Activated T-cell treated with anti-CD3 and anti-CD28 coated beads, Interleukin-2, amount 50 U/mL, for 24 hours (primary cell): ENCODE measurements at places on chromosomes 3 and 15.

GRCh38 chr15:55322467-55322866, 3.4 kb downstream of the PIGB start:
- H3K27me3 ChIP-seq = no peaks in the 10 kb centered on the region
- H3K27ac ChIP-seq = no peak overlapping the region
- peaks cover 32% of the 10 kb centered on the region for H3K4me1 ChIP-seq
- H3K36me3 ChIP-seq = peaks cover 47% of the 10 kb centered on the region

- H3K36me3 ChIP-seq = peaks cover 31% of the 10 kb centered on the region
- no peak overlapping the region for H3K4me3 ChIP-seq
- H3K27ac ChIP-seq = no peak overlapping the region
- H3K27me3 ChIP-seq = no peaks in the 10 kb centered on the region
- no peak for DNase-seq
Observed at GRCh38 chr3:25594007-25594502, 70.7 kb downstream of the TOP2B start.

DNA sequence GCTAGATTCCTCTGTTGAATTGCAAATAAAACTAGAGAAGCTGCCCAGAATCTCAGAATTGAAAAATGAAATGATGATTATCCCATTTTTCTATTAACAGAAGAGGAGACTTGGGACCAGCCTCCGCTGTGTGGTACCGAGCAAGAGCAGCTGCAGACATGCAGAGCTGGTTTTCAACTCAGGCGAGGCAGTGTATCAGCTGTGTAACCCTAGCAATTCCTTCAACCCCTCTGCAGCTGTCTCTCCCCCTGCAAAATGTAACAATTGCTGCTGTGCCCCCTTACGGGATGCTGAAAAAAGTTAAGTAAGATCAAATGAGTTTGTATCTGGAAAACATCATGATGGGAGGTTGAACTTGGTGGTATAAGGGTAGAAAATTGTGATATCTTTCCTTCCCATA, 98.5 kb upstream of the C3orf80 start:
- H3K36me3 ChIP-seq = no peaks in the 10 kb centered on the region
- peaks cover 11% of the 10 kb centered on the region for H3K27me3 ChIP-seq
- H3K27ac ChIP-seq = no peak overlapping the region
- H3K4me1 ChIP-seq = peaks cover 3% of the 10 kb centered on the region
- no peak for DNase-seq
- H3K4me3 ChIP-seq = no peak overlapping the region

DNA sequence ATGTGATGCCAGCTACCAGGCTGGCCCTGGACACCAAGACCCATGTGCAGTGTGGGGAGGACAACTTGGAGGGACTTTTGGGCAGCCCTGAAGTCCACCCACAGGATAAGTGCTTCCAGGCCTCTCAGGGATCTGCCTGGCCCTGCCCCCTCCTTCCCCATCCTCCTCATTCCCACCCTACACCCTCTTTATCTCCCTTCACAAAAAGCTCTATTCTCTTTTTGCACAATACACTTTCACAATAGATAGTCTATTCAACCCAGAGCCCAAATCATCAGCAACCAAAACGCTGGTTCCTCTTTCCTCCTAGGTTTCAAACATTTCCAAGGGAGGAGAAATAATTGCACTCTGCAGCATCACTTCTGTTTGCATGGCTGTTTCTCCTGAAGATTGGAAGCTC, 7.8 kb upstream of the ZNF710 start:
- peaks cover 2% of the 10 kb centered on the region for H3K4me1 ChIP-seq
- H3K27me3 ChIP-seq = no peaks in the 10 kb centered on the region
- no peak overlapping the region for H3K4me3 ChIP-seq
- H3K36me3 ChIP-seq = no peaks in the 10 kb centered on the region
- DNase-seq = no peak

DNA sequence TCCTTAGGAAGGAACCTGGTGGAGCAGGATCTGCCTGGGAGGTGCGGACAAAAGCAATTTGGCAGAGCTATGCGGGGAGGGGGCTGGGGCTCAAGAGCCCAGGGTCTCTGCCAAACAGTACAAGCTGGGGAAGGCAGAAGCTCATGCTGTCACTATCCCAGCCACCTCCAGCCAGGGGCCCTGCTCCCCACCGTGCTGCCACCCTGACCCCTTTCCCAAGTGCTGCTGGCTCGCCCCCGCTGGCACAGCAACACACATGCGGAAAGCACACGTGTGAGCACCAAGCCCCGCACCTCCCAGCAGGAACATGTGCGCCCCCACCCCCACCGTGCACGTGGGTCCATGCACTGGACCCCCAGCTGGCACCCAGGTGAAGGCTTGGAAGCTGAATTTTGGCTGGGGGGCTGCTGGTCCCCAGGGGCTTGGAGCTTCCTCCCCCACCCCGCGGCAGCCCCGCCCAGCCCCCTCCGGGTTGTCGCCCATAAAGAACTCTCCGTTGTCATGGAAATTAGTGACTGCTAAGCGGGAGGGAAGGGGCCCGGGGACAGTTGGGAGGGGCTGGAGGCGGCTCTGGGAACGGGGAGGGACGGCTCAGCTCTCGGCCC, 742 bp downstream of the CAMKV start:
- peak overlapping the region; percentile 59 for H3K4me3 ChIP-seq
- peaks cover 5% of the 10 kb centered on the region for H3K4me1 ChIP-seq
- DNase-seq = no peak
- no peaks in the 10 kb centered on the region for H3K36me3 ChIP-seq
- H3K27ac ChIP-seq = no peak overlapping the region
- peaks cover 58% of the 10 kb centered on the region for H3K27me3 ChIP-seq

DNA sequence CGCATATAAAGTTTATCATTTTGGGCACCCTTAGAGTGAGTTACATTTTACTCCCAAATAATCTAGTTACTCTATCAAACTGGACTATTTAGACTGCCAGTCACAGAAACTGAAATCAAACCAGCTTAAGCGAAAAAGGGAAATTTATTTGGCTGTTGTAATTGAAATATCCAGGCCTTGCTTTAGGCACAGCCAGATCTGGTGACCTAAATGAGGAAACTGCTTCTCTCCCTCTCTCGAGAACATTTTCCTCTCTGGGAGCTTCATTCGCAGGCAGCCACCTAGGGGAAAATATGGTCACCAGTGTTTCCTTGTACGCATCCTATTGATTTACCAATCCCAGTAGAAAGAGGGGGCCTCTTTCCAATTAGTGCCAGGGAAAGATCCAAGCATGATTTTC, 175.3 kb upstream of the MITF start:
- H3K4me3 ChIP-seq = no peak overlapping the region
- DNase-seq = no peak
- H3K36me3 ChIP-seq = no peaks in the 10 kb centered on the region
- H3K27me3 ChIP-seq = peaks cover 3% of the 10 kb centered on the region

DNA sequence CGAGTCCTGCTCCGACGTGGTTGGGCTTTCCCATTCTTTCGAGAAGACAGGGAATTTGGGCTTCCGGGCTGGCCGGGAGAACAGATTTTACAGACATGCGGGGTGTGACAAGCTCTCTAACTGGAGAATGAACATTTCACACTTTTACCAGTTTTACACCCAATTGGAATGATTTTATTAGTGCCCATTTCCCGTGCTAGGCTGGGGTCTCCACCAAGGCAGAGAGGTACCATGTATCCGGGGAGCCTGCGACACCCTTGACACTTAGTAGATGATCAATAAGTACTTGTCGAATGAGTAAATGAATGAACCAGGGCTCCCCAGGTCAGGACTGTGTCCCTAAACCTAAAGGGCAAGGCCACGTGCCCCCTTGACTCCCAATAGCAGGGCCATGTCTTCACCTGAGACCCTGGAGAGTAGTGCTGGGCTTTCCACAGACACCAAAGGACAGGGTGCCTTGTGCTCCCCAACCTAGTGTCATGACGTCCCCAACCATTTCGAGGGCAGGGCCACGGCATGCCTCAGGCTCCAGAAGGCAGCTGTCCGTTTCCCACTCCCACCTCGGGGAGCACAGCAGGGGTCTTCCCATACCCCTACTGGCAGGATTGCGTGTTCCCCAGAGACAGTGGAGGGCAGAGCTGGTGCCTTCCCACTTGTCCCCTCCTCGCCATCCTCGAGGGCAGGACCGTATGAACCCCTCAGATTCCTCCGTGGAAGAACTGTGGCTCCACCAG, 679 bp upstream of the MYD88 start:
- peaks cover 71% of the 10 kb centered on the region for H3K4me1 ChIP-seq
- H3K27ac ChIP-seq = peak overlapping the region; percentile 98
- DNase-seq = no peak
- H3K36me3 ChIP-seq = peaks cover 80% of the 10 kb centered on the region

DNA sequence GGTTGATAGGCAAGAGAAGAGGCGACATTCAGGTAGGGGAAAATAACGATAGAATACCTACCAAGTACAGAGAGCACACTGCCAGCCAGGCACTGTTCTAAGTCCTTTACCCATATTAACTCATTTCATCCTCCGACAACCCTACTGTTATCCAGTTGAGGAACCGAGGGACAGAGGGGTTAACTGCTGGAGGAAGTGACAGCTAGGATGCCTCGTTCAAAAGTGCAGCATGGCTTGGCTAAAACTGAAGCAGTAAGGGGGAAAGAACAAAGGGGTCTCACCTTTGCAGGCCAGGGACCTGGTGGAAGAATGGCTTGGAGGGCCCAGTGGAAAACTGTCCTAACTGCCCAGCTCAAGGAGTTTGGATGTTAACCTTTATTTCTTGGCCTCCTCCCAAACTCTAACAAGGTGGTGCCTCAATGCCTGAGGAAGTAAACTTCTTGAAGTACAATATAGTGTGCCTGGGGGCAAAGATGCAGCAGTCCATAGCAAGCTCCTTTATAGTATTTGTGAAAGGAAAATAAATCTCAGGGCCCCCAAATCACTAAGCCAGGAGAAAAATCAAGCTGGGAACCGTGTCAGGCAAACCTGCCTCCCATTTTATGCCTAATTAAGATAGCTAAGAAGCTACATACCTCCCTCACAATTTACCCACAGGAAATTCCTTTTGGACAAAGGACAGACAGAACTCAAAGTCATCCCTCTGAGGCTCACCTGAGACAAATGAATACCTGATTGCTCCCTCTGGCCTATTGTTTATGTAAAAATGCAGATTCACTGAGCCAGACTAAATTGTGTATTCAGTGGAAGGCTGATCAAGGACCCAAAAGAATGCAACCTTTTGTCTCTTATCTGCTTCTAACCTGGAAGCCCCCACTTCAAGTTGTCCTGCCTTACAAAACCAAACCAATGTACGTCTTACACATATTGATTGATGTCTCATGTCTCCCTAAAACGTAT, 1.6 kb upstream of the ITGB5 start:
- H3K27ac ChIP-seq = no peak overlapping the region
- no peak for DNase-seq
- H3K4me1 ChIP-seq = peaks cover 8% of the 10 kb centered on the region
- no peak overlapping the region for H3K4me3 ChIP-seq
- no peaks in the 10 kb centered on the region for H3K36me3 ChIP-seq

- H3K27me3 ChIP-seq = no peaks in the 10 kb centered on the region
Observed at GRCh38 chr3:24595796-24596195, 101.1 kb upstream of the THRB start.

DNA sequence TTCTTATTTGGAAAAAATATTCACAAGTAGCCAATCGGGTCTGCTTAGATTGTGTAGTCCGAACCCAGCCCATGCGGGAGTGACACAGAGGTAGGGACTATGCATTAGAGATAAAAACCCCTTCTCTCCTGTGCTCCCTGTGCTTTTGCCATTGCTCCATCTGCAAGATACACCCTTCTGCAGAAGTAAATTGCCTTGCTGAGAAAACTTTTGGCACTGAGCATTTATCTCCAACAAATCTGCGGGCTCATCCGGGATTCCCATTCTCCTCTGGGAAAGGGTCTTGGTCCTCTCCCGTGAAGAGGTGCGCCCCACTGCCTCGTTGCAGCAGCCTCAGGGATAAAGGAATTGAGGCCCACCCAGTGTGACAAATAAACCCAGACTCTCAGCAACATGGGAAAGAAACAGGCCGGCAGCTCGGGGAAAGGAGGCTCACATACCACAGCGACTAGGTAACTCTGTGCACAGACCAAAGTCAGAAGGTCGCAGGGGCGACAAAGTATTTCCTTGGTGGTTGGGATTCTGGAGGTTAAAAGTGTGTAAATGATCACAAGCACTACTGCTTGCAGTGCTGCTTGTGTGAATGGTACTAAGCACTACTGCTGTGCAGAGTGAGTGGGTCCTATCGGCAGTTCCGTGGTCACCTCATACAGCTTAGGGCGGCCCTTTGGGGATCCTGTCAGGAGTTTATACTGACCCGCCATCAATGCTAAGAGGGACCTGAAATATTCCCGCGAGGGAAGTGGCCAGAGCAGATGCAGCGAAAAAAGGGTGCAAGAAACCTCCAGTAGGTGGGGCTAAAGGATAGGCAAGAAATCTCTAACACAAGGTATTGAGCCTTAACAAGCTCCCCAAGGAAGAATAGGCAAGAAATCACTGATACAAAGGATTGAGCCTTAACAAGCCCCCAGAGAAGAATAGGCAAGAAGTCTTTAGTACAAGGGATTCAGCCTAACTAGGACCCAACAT, 54.3 kb downstream of the GSK3B start:
- DNase-seq = no peak
- no peaks in the 10 kb centered on the region for H3K27me3 ChIP-seq
- H3K4me1 ChIP-seq = peaks cover 34% of the 10 kb centered on the region

- no peak overlapping the region for H3K4me3 ChIP-seq
- no peak for DNase-seq
- H3K36me3 ChIP-seq = no peaks in the 10 kb centered on the region
- H3K27me3 ChIP-seq = peaks cover under 1% of the 10 kb centered on the region
- H3K27ac ChIP-seq = no peak overlapping the region
Observed at GRCh38 chr3:73197187-73197586, 135.7 kb downstream of the EBLN2 start.

- H3K27ac ChIP-seq = no peak overlapping the region
- no peaks in the 10 kb centered on the region for H3K27me3 ChIP-seq
- H3K4me1 ChIP-seq = peaks cover 29% of the 10 kb centered on the region
- DNase-seq = no peak
- no peaks in the 10 kb centered on the region for H3K36me3 ChIP-seq
Observed at GRCh38 chr3:196121066-196121465, 39.2 kb upstream of the TFRC start.

DNA sequence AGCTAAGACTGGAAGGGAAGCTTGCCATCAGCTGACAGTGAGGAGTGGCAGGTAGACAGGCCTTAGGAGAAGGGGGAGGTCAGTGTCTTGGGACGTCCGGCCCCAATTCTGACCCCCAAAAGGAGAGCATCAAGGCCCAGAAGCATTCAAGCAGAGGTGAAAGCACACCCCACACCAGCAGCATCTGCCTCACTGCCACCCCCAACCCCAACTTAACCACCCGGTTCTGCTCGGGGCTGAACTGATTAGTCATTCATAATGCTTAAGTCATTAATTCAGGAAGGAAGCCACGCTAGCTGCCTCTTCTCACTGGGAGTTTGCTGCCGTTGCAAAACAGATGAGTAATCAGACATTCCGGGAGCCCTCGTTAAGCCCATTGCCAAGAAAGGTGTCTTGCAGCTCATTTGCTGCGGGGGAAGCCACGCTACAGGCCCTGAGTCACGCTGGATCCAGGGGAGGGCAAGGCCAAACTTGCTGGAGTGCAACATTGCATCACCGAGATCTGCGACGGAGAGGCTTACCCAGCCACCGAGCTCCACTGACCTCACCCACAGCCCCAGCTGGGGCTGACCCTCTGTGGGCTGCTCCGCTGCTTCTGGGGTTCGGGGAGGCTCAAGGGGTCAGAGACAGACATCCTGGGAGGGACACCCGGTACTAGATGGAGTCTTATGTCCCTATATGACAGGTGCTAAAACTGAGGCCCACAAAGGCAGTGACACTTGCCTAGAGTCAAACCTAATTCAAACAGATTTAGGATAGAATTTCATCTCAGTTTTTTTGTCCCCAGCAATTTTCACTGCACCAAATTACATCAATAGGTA, 46.4 kb upstream of the HES1 start:
- DNase-seq = no peak
- H3K27me3 ChIP-seq = peaks cover 6% of the 10 kb centered on the region
- H3K4me1 ChIP-seq = peaks cover 7% of the 10 kb centered on the region
- H3K36me3 ChIP-seq = no peaks in the 10 kb centered on the region

GRCh38 chr3:119769394-119770149, 12.3 kb upstream of the NR1I2 start:
- H3K36me3 ChIP-seq = no peaks in the 10 kb centered on the region
- H3K4me1 ChIP-seq = no peaks in the 10 kb centered on the region
- H3K27ac ChIP-seq = no peak overlapping the region
- DNase-seq = no peak
- H3K4me3 ChIP-seq = no peak overlapping the region
